ENCODE measurements at places on chromosomes 2 and 18. TPM values are rescaled to one million over a fixed set of nuclear protein-coding genes. Genes with fewer than 3 reads are reported as not detected.
A peak's percentile ranks its signal among the peaks of the same experiment; 100 is the strongest.

GRCh38 chr18:71324356-71324755 is 1035.5 kb downstream of the SOCS6 start:
- no peaks in the 10 kb centered on the region for H3K27me3 ChIP-seq
- no peaks in the 10 kb centered on the region for H3K4me1 ChIP-seq
- no peak overlapping the region for H3K27ac ChIP-seq
- no peak overlapping the region for H3K4me3 ChIP-seq
- no peak for DNase-seq
- no peaks in the 10 kb centered on the region for H3K36me3 ChIP-seq

DNA sequence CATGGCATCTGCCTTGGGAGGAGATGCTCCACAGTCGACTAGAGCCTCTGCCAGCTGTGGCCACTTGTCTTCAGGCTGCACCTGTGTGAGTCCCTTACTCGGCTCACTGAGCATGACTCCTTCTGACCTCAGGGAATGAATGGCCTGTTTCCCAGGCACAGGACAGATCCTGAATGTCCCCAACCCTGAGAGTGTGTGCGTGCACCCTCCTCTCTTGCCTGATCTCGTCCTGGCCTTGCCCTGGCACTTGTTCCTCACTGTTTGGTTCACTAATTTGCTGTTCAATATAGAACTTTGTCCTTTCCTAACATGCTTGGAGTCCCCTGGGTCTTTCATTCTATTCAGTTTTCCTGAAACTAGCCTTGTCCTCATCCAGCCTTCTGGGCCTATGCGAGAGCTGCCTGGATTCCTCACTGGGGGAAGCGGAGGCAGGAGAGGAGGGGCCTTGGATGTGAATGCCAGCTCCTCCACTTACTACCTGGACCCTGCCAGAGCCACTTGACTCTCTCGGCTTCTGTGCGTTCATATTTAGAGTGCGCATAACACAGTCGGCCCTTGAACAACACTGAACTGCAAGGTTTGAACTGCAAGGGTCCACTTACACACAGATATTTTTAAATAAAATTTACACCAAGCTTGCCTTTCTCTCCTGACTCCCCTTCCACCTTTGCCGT is 184.8 kb downstream of the ACKR3 start:
- H3K4me1 ChIP-seq = no peaks in the 10 kb centered on the region
- no peak overlapping the region for H3K4me3 ChIP-seq
- no peak for DNase-seq
- H3K27me3 ChIP-seq = no peaks in the 10 kb centered on the region
- no peak overlapping the region for H3K27ac ChIP-seq
- no peaks in the 10 kb centered on the region for H3K36me3 ChIP-seq

GRCh38 chr18:63881851-63882250 is 5.7 kb upstream of the SERPINB2 start:
- no peak overlapping the region for H3K4me3 ChIP-seq
- peaks cover 11% of the 10 kb centered on the region for H3K4me1 ChIP-seq
- H3K27me3 ChIP-seq = peaks cover 27% of the 10 kb centered on the region
- no peak overlapping the region for H3K27ac ChIP-seq

DNA sequence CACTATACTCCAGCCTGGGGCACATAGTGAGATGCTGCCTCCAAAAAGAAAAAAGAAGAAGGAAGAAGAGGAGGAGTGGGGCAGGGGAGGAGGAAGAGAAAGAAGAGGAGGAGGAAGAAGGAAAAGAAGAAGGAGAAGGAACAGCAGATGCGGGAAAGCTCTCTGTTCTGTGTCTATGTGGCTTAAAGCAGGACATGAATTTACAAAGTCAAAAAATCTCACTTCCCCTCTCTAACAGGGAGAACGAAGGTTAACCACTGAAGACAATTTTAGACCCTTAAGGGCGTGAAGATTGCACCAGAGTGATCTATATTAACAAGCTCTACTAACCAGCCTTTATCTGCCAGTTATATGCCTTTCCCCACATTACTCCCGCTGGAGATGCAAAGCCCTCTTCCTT is 258.9 kb downstream of the METTL4 start:
- H3K27ac ChIP-seq = no peak overlapping the region
- H3K4me3 ChIP-seq = no peak overlapping the region
- no peak for DNase-seq
- no peaks in the 10 kb centered on the region for H3K4me1 ChIP-seq
- H3K27me3 ChIP-seq = peaks cover 37% of the 10 kb centered on the region

- H3K36me3 ChIP-seq = no peaks in the 10 kb centered on the region
- no peak for DNase-seq
- H3K27me3 ChIP-seq = peaks cover 6% of the 10 kb centered on the region
- H3K4me3 ChIP-seq = peak overlapping the region; percentile 39
These were observed 69.7 kb downstream of the ADAM23 start for GRCh38 chr2:206512999-206513398.

- H3K4me3 ChIP-seq = no peak overlapping the region
- H3K4me1 ChIP-seq = no peaks in the 10 kb centered on the region
These were observed 97.3 kb upstream of the MYCN start for GRCh38 chr2:15842758-15843666.

DNA sequence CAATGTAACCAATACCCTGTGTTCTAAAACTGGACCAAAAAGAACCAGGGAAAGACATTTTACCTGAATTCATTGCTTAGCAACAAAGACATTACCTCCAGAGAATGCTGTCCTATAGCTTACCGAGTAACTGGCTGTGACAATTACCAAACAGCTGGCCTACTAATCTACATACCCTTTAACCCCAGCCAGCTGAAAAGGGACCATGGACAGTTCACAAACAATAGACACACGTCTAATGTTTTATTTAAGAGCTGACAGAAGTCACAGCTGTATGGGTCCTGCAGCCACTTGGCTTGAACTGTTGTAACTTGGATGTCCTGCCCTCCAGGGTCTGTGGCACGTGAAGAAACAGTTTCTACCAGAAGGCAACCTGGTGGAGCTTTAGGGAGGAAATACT is 130.1 kb upstream of the EFEMP1 start:
- H3K4me3 ChIP-seq = no peak overlapping the region
- no peak overlapping the region for H3K27ac ChIP-seq
- no peaks in the 10 kb centered on the region for H3K4me1 ChIP-seq
- no peaks in the 10 kb centered on the region for H3K27me3 ChIP-seq
- no peak for DNase-seq

- no peaks in the 10 kb centered on the region for H3K36me3 ChIP-seq
- H3K27ac ChIP-seq = no peak overlapping the region
- peaks cover 34% of the 10 kb centered on the region for H3K27me3 ChIP-seq
- no peaks in the 10 kb centered on the region for H3K4me1 ChIP-seq
These were observed 15.4 kb downstream of the BCL11A start for GRCh38 chr2:60538101-60538500.

GRCh38 chr2:41853427-41854191 is 194.2 kb upstream of the PKDCC start:
- no peaks in the 10 kb centered on the region for H3K36me3 ChIP-seq
- H3K4me3 ChIP-seq = no peak overlapping the region
- no peak for DNase-seq
- H3K4me1 ChIP-seq = peaks cover 15% of the 10 kb centered on the region
- H3K27ac ChIP-seq = no peak overlapping the region
- H3K27me3 ChIP-seq = peaks cover 18% of the 10 kb centered on the region

GRCh38 chr2:222859786-222860612 is 837 bp upstream of the ACSL3 start:
- H3K36me3 ChIP-seq = peaks cover 3% of the 10 kb centered on the region
- peak overlapping the region; percentile 89 for H3K4me3 ChIP-seq
- no peak for DNase-seq

Gene IL1F10
- total RNA-seq = not detected

GRCh38 chr18:7696780-7697179 is 129.7 kb downstream of the PTPRM start:
- no peaks in the 10 kb centered on the region for H3K27me3 ChIP-seq
- H3K36me3 ChIP-seq = no peaks in the 10 kb centered on the region
- DNase-seq = no peak
- no peaks in the 10 kb centered on the region for H3K4me1 ChIP-seq
- H3K4me3 ChIP-seq = no peak overlapping the region
- no peak overlapping the region for H3K27ac ChIP-seq

- peaks cover 1% of the 10 kb centered on the region for H3K36me3 ChIP-seq
- no peaks in the 10 kb centered on the region for H3K27me3 ChIP-seq
- peak overlapping the region; percentile 19 for H3K4me3 ChIP-seq
- DNase-seq = no peak
These were observed 28.3 kb upstream of the ICOS start for GRCh38 chr2:203908066-203908796.

DNA sequence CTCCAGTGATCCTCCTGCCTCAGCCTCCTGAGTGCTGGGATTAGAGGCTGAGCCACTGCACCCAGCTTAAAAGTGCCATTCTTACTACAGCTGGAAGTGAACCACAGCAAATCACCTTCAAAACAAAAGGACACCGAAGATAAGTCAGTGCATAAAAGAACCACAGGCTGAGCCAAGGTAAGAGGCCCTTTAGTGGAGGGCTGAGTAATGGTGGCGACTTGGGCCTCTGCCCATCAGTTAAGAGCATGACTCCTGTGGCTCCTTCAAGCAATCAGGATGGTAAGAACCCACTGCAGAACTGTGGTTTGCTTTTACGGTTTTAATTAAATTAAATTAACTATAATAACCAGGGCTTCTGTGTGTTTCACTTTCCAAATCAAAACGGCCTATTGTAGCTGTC is 75.1 kb downstream of the CTAGE1 start:
- DNase-seq = peak; percentile 34
- no peak overlapping the region for H3K27ac ChIP-seq
- no peaks in the 10 kb centered on the region for H3K36me3 ChIP-seq
- H3K4me3 ChIP-seq = peak overlapping the region; percentile 60
- H3K27me3 ChIP-seq = peaks cover 15% of the 10 kb centered on the region

GRCh38 chr18:79610461-79611039 is 69.1 kb upstream of the CTDP1 start:
- no peak for DNase-seq
- H3K27ac ChIP-seq = no peak overlapping the region
- no peaks in the 10 kb centered on the region for H3K27me3 ChIP-seq
- no peaks in the 10 kb centered on the region for H3K4me1 ChIP-seq
- no peaks in the 10 kb centered on the region for H3K36me3 ChIP-seq

GRCh38 chr2:231161252-231161839 is 36.5 kb upstream of the HTR2B start:
- H3K4me1 ChIP-seq = peaks cover 16% of the 10 kb centered on the region
- DNase-seq = no peak
- H3K27me3 ChIP-seq = no peaks in the 10 kb centered on the region
- peak overlapping the region; percentile 49 for H3K4me3 ChIP-seq

Gene ERBB4
- total RNA-seq = not detected

Gene EMILIN1
- total RNA-seq = 1.0 TPM

DNA sequence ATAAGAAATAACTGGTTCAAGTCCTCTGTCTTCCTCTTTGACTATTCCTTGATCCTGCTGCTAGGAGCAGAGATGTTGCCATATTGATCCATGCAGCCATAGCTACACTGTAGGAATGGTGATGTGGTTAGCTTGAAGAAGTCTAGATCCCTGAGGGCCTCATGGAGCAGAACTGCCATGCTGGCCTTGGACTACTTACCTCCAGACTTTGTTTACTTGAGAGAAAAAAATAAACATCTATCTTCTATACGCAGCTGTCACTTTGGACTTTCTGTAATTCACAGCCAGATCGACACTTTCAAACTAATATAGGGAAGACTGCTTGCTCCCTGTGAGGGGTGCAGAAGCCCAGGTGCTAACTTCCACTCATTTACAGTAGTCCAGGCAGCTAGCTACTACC is 84.5 kb upstream of the NFU1 start:
- H3K4me3 ChIP-seq = no peak overlapping the region
- no peak for DNase-seq
- no peak overlapping the region for H3K27ac ChIP-seq

All from activated T-cell treated with anti-CD3 and anti-CD28 coated beads, Interleukin-2, amount 50 U/mL, for 72 hours (primary cell).